Bronchus fibroblast of lung (primary cell): ENCODE measurements at places on chromosomes 12 and 14. TPM values are rescaled to one million over a fixed set of nuclear protein-coding genes. Genes with fewer than 3 reads are reported as not detected.

TMEM179 gene
- 0.30 TPM in 1 of 2 replicates, not detected in the other for total RNA-seq

TROAP gene
- total RNA-seq: 35.8 and 40.1 TPM in 2 replicates

SLC24A4 gene
- not detected in 2 replicates for total RNA-seq

NUP107 gene
- 47.4 and 57.0 TPM in 2 replicates for total RNA-seq
